CD4-positive, alpha-beta T cell treated with Interleukin-4 for 4 hours (primary cell): ENCODE measurements at places on chromosomes 12 and 14.
A peak's percentile ranks its signal among the peaks of the same experiment; 100 is the strongest.

DNA sequence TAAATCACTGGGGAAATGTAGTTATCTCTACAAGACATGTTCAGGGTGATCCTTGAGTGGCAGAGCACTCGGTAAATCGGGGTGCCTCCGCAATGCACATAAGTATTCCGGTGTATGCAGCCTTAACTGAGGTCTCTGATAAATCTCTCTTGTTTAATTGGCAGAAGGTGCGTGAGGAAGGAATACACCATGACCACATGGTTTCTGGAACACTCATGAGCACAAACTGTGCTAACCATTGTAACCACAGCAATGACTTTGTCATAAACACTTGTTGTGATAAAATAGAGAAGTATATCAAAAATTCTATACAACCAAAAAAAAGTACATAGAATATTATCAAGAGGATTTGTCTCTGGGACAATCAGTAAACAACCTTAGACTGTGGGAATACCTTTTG, 146.8 kb upstream of the DIO2 start:
- no peak for DNase-seq

DNA sequence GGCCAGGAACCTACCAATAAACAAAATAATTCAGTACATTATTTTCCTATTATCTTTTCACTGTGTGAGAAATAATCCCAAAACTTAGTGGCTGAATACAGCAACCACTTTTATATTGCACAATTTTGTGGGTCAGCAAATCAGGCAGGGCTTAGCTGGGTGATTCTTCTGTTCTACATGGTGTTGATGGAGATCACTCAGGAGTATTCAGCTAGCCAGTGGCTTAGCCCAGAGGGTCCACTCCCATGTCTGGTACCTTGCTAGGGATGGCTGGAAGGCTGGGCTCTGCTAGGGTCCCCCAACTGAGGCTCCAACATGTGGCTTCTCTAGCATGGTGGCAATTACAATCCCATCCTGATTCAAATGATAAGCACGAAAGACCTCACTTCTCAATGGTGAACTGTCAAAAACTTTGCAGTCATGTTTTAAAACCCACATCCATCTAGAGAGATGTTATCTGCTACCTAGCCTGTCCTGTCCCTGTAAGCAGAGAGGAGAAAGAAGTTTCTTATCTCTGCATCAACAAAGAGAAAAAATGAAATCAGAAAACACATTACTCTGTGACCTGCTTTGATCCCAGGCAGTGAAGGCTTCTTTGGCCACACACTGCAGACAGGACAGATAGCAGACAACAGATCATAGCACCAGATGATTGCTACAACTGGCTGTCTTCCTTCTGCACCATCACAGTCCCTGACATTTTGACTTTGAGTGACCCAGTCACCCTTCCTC, 51.0 kb upstream of the MYL2 start:
- DNase-seq: no peak

DNA sequence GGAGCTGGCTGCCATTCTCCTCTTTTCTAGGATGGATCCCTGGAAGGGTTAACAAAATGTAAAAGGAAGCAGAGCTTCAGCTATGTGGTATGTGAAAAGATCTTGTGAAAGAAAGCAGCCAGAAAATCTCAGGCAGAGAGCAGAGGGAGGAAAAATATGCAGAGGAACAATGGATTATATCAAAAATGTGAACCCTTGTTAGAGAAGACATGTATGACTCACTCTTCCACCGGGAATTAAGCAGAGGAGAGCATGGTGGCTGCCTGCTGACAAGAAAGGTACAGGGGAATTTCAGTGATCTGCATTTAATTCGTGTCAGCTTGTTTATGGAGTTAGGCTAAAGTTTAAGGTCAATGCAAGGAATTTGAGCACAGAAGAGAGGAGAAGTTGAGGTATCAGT, 46.3 kb downstream of the KCNA1 start:
- DNase-seq: no peak

DNA sequence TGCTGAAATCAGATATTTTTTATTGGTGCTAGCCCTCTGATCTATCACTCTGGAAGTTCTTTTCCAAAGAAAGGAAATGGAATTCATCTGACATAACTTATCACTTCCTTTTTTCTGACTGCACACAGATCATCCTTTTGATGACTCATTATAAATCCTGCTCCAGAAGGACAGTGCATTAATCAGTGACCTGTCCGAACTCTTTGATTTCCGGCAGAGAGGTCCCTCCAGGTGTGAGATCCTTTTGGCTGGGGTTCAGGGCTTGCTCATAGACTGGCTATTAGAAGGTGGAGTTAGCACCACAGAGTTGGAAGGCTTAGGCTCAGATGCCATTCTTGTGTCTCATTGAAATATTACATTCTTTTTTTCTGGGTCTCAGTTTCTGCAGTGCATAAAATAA, 328.2 kb downstream of the ZFP36L1 start:
- no peak for DNase-seq

GRCh38 chr14:65824285-65824977, 411.9 kb downstream of the FUT8 start:
- peak; percentile 83 for DNase-seq

DNA sequence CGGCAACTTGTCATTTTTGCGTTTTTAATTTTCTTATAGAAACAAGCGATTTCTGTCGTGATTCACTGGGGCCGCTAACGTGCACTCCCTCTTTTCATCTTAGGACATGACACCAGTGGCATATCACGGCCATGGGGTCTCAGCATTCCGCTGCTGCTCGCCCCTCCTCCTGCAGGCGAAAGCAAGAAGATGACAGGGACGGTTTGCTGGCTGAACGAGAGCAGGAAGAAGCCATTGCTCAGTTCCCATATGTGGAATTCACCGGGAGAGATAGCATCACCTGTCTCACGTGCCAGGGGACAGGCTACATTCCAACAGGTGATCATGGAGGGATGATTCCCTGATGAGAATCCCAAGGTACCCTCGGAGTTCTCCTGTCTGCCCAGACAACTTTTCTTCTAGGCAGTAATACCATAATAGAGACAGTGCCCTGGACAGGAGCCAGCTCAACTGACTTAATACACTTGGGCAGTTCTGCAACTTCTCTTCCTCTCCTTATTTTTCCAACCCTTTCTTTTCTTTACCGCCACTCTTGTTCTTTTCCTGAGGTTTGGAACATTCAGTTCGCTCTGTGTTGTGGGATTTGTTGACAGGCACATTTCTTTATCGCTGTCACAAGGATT, 821 bp downstream of the TMEM106C start:
- no peak for DNase-seq

DNA sequence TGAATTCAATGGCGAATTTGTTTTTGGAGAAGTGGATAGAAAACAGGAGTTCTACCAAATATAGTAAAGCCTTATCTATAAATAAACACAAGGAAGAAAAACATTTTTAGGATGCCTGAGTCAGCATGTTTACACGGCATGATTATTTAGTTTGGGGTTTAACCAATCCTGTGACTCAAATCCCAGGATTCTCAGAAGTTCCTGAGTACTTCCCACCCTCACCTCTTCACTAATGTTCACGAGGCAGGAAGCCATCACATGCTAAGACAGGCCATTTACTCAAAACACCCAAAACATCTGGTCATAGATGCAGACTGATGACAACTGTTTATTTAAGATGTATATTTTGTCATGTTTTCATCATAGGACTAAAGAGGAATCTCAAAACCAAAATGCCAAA, 3.4 kb upstream of the GLRX5 start:
- no peak for DNase-seq

DNA sequence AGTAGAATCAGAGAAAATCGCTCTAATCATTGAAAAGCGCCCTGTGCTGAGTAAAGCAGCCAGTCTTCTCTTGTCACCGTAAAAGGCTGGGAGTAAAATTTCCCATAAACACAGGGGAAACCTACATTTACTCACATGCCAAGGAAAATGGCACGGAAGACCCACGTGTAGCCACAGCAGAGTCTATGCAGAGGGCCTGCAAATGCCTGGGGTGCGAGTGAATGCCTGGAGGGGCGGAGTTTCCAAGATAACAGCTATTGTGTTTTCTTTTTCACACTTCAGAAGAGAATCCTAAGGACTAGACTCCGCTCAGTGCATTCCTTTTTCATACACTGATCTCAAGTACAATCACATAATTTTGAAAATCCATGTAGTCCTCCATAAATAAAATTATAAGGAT, 159.9 kb upstream of the FOXN3 start:
- DNase-seq: no peak

GRCh38 chr12:57898308-57898970, 42.9 kb upstream of the ATP23 start:
- peak; percentile 25 for DNase-seq

DNA sequence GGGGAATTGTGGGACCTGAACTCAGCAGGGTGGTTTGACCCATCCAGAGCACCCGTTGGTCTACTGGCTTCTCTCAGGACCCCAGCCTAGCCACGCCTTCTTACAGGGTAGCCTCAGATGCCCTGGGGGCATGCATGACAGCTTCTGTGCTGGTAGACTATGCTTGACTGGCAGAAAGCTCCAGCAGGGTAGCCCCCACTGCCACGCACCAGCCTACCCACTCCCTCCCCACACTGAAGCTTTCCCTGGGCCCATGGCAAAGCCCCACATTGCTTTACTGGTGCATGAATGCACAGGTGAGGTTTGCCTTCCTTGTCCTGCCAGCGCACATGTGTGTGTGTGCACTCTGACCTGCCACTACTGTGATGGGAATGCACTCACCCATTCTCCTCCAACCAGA, 772.2 kb downstream of the LRFN5 start:
- no peak for DNase-seq

DNA sequence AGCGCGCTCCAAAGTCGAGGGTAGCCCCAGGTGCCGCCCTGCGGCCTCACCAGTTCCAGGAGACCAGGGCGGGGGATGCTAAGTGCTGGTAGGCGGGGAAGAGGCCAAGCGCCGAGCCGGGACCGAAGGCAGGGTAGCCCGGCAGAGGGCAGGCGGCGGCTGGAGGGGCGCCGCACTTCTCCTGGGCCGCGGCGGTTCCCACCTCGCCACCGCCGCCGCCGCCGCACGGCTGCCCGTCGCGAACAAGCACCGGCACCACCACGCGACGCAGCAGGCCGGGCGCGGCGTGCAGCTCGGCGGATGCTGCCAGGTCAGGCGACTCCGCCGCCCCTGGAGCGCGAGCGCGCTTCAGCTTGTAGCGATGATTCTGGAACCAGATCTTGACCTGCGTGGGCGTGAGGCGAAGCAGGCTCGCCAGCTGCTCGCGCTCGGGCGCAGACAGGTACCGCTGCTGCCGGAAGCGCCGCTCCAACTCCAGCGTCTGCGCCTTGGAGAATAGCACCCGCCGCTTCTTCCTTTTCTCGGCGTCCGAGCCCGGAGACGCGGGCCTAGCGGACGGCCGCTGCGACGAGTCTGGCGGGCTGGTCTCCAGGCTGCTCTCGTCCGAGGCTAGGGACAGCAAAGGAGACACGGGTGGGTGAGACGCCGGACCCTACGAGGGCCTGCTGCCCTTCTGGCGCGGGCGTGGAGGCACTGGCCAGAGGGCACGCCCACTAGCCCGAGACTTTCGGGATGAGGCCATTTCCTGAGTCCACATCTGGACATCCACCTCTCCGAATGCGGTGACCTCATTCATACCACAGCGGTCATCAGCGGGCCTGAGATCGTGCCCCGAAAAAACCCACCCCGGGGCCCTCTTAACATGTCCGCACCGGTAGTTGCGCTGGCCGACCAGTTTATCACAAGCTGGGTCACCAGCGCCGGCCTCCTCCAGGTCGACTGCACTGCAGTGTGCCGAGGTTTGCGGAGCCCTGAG, 1.3 kb downstream of the NKX2-8 start:
- no peak for DNase-seq

GRCh38 chr12:12338527-12339168, 11.4 kb downstream of the MANSC1 start:
- DNase-seq: no peak

DNA sequence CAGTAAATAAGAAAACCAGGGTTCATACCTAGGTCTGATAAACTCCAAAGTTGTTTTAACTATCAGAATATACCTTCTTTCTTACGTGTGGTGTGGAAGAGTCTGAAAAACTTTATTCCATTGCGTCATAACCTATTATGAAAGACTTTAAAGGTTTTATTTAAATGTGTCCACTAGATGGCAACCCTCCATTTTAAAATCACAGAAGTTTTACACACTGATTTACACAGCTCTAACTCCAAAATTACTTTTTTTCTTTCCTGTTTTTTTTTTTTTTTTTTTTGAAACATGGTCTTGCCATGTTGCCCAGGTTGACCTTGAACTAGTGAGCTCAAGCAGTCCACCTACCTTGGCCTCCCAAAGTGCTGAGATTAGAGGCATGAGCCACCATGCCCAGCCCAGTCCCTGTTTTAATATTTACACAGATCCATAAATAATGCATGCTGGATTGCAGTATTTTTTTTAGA, 17.3 kb upstream of the TMPRSS12 start:
- peak; percentile 62 for DNase-seq

DNA sequence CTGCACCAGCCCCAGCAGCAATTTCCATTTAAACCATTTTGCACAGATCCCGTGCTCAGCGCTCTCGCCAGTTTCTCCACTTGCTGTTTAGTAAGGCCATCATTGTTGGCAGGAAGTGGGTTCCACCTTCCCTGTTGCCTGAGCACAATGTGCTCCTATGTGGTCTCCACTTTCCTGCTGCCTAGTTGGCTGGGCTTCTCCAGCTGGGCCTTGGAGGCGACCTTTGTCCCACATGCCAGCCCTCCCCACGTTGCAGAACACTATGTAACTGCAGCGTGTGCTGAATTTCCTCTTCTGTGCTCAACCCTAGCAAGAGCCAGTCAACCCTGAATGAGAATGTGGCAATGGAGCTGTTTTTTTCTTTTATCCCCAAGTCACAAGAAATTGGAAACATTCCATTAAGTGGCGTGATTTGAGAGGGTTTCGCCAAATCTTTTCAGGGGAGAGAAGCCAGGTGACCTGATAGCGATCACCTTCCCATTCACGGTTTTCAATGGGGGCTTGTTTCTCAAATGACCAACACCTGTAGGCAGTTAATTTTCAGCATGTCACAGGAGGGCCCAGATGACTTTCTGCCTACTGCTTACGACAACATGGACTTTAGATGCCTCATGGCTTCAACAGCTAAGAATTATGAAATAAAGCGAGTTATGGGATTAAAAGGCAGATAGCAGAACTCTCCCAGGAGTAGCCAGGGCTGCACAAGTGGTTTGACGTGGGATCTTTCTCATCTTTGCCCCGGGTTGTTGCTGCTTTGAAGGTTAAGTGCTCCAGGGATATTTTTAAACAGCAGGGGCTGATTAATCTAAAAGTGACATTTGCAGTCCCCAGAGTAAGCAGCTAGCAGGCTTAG, at the start of gene ACACB:
Gene ACACB, plus strand, starts transcription at position 830 of the 853 bp plus-strand sequence. CDS start 22,819 bp downstream, outside the sequence.
- no peak for DNase-seq

DNA sequence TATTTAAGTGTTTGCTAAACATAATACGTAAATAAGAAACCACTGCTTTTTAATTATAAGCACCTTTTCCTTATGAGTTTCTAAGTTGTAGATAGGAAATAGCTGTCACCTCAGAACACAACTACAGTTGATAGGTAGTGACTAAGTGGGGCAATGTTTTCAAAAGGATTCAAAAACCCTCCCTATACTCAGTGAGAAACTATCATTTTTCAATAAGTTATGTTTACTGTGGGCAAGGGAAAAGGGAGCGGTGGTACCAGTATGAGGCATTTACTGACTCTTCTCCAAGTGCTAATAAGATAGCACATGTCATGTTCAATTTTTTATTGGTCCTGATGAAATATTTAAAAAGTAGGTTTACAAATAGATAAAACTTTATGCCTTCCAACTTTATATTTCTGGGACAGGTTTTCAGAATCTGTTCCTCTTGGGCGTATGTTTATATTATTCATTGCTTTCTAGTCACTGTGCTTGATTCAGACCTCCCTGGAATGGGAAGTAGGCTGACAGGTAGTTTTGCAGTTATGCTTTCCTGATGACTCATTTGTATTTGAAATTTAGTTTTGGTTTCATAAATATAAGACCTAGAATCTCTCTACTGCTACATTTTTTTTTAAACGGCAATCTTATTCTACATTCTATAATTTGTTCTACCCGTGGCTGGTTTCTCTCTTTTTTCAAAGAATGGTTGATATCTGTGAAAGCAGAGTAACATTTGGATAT, 153.1 kb downstream of the TMEM117 start:
- no peak for DNase-seq
